ENCODE measurements at places on chromosomes 3 and 15. TPM values are rescaled to one million over a fixed set of nuclear protein-coding genes. Genes with fewer than 3 reads are reported as not detected.

The PRRT3 gene
- 11.4 TPM for total RNA-seq

The GABRA5 gene
- total RNA-seq = not detected

The RSL24D1 gene
- 72.3 TPM for total RNA-seq

The TMIE gene
- 0.53 TPM for total RNA-seq

- no peak overlapping the region for H3K4me3 ChIP-seq
- H3K4me1 ChIP-seq = peaks cover 3% of the 10 kb centered on the region
- DNase-seq = no peak
- H3K27ac ChIP-seq = no peak overlapping the region
- no peaks in the 10 kb centered on the region for H3K36me3 ChIP-seq
Observed at GRCh38 chr3:131530388-131530787, 27.6 kb upstream of the MRPL3 start.

- H3K4me3 ChIP-seq = no peak overlapping the region
- no peaks in the 10 kb centered on the region for H3K4me1 ChIP-seq
- H3K36me3 ChIP-seq = no peaks in the 10 kb centered on the region
Observed at GRCh38 chr3:192090586-192090985, 629.6 kb downstream of the PYDC2 start.

GRCh38 chr3:157135671-157136396 lies 24.1 kb downstream of the CCNL1 start:
- peaks cover 29% of the 10 kb centered on the region for H3K4me1 ChIP-seq
- no peaks in the 10 kb centered on the region for H3K27me3 ChIP-seq
- H3K36me3 ChIP-seq = peaks cover 4% of the 10 kb centered on the region
- DNase-seq = no peak
- H3K4me3 ChIP-seq = peak overlapping the region; percentile 32
- H3K27ac ChIP-seq = peak overlapping the region; percentile 31

- DNase-seq = peak; percentile 67
- peaks cover 6% of the 10 kb centered on the region for H3K4me1 ChIP-seq
- H3K27ac ChIP-seq = peak within 1 kb of the TSS; percentile 84
- peak within 1 kb of the TSS; percentile 81 for H3K4me3 ChIP-seq
- peaks cover 34% of the 10 kb centered on the region for H3K27me3 ChIP-seq
- H3K36me3 ChIP-seq = no peaks in the 10 kb centered on the region
Observed at GRCh38 chr15:83446904-83447709, at the start of gene SH3GL3. Gene SH3GL3, plus strand, starts transcription at chr15:83447341. Its CDS starts 193 bp downstream, at chr15:83447534.

DNA sequence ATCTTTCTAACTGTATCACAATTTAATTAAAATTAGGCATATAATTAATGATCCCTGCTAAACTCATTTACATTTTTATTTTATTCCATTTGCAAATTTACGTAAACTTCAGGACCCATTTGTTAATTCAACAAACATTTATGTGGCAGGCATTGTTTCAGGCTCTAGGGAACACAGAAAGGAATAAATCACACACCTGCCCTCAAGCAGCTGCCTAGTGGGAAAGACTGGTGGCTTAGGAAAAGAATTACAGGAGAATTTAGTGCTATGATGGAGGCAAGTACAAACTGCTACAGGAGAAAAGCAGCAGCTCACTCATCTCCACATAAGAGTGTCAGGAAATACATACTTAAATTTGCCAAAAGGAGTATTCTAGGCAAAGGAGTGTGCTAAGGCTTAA lies 11.2 kb downstream of the CBLB start:
- no peak overlapping the region for H3K4me3 ChIP-seq
- no peak overlapping the region for H3K27ac ChIP-seq
- no peaks in the 10 kb centered on the region for H3K27me3 ChIP-seq
- peaks cover 2% of the 10 kb centered on the region for H3K4me1 ChIP-seq

DNA sequence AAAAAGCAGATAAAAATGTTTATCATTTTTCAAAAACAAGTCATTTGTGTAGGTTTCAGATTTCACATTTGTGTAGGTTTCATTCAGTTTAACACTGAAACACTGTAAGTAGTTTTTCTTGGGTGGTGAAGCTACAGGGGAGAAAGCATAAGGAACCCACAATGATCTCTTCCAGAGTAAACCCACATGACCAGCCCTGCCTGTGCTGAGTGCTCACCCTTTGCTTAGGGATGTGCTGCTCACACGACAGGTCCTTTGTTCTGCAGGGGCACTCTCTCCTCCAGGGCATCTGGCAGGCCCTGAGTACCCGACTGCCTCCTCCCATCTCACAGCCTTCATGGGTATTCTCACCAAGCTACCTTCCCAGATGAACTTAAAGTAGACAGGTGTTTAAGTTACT lies 28.9 kb downstream of the ZXDC start:
- peaks cover 9% of the 10 kb centered on the region for H3K36me3 ChIP-seq
- H3K27me3 ChIP-seq = no peaks in the 10 kb centered on the region
- peaks cover 10% of the 10 kb centered on the region for H3K4me1 ChIP-seq
- DNase-seq = no peak
- H3K27ac ChIP-seq = no peak overlapping the region
- H3K4me3 ChIP-seq = no peak overlapping the region

DNA sequence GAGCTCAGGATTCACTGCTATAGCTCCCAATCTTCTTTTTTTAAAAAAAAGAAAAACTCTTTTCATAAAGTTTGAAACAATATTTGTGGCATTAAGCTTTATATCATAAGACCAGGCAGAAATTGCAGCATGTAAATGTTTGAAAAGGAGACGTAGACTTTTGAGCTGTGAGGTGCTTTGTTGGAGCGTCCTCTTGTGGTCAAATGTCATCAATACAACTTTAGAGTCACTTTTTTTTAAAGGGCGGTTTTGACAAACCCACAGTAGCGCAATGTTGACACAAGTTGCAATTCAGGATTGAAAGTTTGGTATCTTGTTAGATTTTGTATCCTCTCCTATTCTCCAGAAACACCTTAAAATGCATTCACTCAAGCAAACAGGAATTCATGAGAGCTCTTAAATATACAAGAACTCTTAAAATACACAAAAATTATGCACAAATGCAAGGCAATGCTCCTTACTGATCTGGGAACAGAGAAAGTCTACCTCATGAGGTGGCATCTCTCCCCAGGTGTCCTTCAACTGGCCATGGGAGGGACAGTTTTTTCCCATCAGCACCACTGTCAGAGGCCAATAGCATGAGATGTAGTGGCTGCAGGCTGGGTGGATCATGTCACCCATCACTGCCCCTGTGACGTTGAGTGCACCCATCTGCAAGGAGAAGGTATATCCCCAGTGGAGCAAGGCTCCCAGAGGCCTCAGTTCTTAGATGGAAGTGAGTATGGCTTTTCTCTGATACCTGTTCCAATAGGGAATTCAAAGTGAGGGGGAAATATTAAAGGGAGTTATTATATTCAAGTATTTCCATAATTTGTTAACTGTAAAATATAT lies 70.7 kb downstream of the ANXA2 start:
- H3K4me1 ChIP-seq = peaks cover 4% of the 10 kb centered on the region
- H3K36me3 ChIP-seq = no peaks in the 10 kb centered on the region
- no peak overlapping the region for H3K27ac ChIP-seq
- DNase-seq = no peak
- peaks cover 36% of the 10 kb centered on the region for H3K27me3 ChIP-seq

GRCh38 chr15:101054116-101054515 lies 135.0 kb downstream of the LRRK1 start:
- DNase-seq = no peak
- no peak overlapping the region for H3K27ac ChIP-seq
- peaks cover 3% of the 10 kb centered on the region for H3K4me1 ChIP-seq
- H3K36me3 ChIP-seq = no peaks in the 10 kb centered on the region
- peaks cover 3% of the 10 kb centered on the region for H3K27me3 ChIP-seq

- DNase-seq = no peak
- H3K27ac ChIP-seq = no peak overlapping the region
- peaks cover 9% of the 10 kb centered on the region for H3K36me3 ChIP-seq
- H3K27me3 ChIP-seq = no peaks in the 10 kb centered on the region
Observed at GRCh38 chr3:122498152-122498551, 16.6 kb downstream of the KPNA1 start.

DNA sequence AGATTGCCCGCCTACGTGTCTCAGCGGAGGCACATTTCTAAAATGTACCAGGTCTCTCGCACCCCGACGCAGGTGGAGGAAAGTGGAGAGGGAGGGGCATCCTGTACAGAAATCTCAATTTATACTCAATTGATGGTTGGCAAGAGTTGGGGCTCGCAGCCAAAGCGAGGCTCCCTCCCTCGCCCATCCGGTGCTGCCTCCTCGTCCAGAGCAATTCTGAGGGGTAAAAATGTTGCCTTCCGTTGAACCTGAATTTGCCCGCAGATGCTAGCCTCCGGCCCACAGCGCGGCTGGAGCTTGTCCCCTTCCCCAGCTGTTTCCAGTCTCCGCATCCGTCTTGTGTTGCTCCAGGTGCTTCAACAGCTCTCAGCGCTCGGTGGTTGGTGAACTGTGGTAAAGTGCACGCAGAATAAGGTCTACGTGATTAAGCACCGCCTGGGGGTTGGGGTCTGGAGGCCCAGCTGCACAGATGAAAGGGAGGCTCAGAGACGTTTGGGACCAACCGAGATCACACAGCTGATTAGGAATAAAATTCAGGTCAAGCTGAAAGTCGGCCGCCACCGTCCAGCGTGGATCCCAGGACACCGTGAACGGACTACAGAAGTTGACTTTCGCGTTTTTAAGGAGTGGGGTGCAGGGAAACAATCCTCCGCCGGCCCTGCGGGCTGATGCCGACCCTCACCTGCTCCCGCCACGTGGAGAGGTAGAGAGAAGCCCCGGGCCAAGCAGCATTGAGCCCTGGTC lies 846 bp upstream of the POLG start:
- peak; percentile 36 for DNase-seq
- peaks cover 11% of the 10 kb centered on the region for H3K36me3 ChIP-seq
- peaks cover 19% of the 10 kb centered on the region for H3K27me3 ChIP-seq
- H3K4me1 ChIP-seq = peaks cover 16% of the 10 kb centered on the region
- H3K27ac ChIP-seq = peak overlapping the region; percentile 100

- H3K27ac ChIP-seq = peak overlapping the region; percentile 49
- no peak for DNase-seq
- peaks cover 15% of the 10 kb centered on the region for H3K36me3 ChIP-seq
- peaks cover 8% of the 10 kb centered on the region for H3K4me1 ChIP-seq
Observed at GRCh38 chr15:75112848-75113492, 88.7 kb upstream of the C15orf39 start.

DNA sequence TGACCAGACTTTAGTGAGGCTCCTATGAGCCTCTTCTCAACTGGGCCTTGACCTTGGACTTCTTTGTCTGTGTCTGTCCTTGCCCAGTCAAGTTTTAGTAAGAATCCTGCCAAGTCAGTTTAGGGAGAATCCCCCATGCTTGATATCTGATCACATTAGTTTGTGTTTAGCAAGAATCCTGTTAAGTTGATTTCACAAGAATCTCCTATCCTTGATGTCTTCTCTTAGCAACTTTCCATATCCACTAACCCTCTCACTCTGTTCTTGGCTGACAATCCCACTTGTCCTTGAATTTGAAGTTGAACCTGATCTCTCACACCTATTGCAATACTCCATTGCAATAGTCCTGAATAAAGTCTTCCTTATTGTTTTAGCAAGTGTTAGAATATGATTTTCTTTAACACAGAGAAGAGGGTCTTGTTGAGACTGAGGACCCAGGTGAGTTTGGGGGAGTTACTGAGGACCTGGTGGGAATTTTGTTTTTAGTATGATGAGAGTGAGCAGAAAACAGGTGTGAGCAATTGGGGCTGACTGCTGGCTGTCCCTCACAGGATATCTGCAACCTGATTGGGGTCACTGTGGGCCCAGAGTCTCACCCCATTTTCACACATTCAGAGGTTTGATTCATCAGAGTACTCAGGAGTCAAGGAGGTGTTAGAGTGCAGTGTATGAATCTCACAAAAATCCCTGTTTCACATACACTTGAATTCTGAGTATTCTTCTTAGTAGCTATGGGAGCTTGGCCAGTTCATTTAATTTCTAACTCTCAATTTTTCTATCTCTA lies 39.9 kb upstream of the TNFAIP8L3 start:
- H3K27me3 ChIP-seq = peaks cover 3% of the 10 kb centered on the region
- no peak overlapping the region for H3K27ac ChIP-seq
- H3K36me3 ChIP-seq = no peaks in the 10 kb centered on the region

DNA sequence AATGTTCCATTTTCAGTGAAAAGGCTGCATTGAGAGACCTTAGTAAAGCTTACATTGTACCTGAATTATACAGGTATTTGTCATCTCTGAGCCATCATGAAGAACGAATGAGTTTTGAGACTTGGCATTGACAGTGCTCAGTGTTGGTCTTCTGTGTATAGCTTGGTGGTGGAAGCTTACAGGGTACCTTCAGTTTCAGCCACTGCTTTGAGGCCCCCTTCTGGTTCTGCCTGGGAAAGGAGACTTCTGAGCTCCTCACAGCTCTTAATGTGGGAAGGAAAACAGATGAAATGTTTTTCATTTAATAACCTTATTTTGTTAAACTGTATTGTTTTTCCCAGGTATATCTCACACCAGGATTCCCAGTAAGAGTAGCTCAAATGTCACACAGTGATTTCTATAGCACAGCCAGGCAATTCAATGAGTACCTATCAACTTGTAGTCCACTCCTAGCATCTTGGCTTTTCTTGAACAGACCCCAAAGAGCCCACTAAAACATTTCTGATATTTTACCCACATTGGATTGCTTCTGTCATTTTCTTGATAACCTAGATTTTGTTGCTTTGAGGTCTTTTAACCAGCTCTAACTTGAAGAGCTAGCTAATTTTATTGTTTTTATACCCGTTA lies 5.6 kb downstream of the SERPINI1 start:
- no peaks in the 10 kb centered on the region for H3K27me3 ChIP-seq
- no peak for DNase-seq
- no peak overlapping the region for H3K27ac ChIP-seq
- H3K4me3 ChIP-seq = no peak overlapping the region
- peaks cover 1% of the 10 kb centered on the region for H3K36me3 ChIP-seq

Measured in progenitor cell of endocrine pancreas (in vitro differentiated cells).